ENCODE measurements at places on chromosomes 3 and 15. TPM values are rescaled to one million over a fixed set of nuclear protein-coding genes. Genes with fewer than 3 reads are reported as not detected.

Gene HTR3E
- total RNA-seq, result not detected

Gene MYH15
- 0.18 TPM for total RNA-seq

Gene CERS3
- not detected for total RNA-seq

Gene ARHGEF26
- 5.8 TPM for total RNA-seq

Gene TEX55
- not detected for total RNA-seq

Gene GOLGA8G
- not detected for total RNA-seq

Gene VGLL4
- total RNA-seq, result 37.4 TPM

Gene ALPK3
- 0.97 TPM for total RNA-seq

Gene COL8A1
- total RNA-seq, result 414 TPM

Gene SAMD7
- total RNA-seq, result not detected

Gene ETV5
- 30.6 TPM for total RNA-seq

Gene MRPL46
- 16.0 TPM for total RNA-seq

Gene HYKK
- 1.8 TPM for total RNA-seq

Gene SLTM
- 19.6 TPM for total RNA-seq

Gene DCBLD2
- total RNA-seq, result 123 TPM

Gene ACTC1
- not detected for total RNA-seq

Gene SUSD5
- 4.2 TPM for total RNA-seq

Gene TBC1D2B
- 29.0 TPM for total RNA-seq

Gene TBC1D21
- not detected for total RNA-seq

Gene TUSC7
- total RNA-seq, result not detected

Gene ALDH1A3
- total RNA-seq, result 53.0 TPM

Gene CCDC9B
- 1.1 TPM for total RNA-seq

Gene FBXO40
- total RNA-seq, result not detected

Gene CTSH
- total RNA-seq, result 0.49 TPM

Gene RBP2
- total RNA-seq, result not detected

Gene LDHAL6B
- total RNA-seq, result not detected

Gene GPR160
- 3.1 TPM for total RNA-seq

All from cardiac atrium fibroblast (primary cell).